NCI-H526 treated with DMSO at 0.1 percent for 48 hours (cell line): ENCODE measurements at places on chromosomes 3 and 15.

- no peak for DNase-seq
Observed at GRCh38 chr3:8856071-8856470, 86.7 kb upstream of the OXTR start.

GRCh38 chr3:170539897-170540296 lies 46.0 kb downstream of the SLC7A14 start:
- DNase-seq: no peak

- no peak for DNase-seq
Observed at GRCh38 chr3:39232859-39233258, 40.5 kb upstream of the XIRP1 start.

- DNase-seq: no peak
Observed at GRCh38 chr15:82855286-82856100, 46.1 kb downstream of the WHAMM start.

DNA sequence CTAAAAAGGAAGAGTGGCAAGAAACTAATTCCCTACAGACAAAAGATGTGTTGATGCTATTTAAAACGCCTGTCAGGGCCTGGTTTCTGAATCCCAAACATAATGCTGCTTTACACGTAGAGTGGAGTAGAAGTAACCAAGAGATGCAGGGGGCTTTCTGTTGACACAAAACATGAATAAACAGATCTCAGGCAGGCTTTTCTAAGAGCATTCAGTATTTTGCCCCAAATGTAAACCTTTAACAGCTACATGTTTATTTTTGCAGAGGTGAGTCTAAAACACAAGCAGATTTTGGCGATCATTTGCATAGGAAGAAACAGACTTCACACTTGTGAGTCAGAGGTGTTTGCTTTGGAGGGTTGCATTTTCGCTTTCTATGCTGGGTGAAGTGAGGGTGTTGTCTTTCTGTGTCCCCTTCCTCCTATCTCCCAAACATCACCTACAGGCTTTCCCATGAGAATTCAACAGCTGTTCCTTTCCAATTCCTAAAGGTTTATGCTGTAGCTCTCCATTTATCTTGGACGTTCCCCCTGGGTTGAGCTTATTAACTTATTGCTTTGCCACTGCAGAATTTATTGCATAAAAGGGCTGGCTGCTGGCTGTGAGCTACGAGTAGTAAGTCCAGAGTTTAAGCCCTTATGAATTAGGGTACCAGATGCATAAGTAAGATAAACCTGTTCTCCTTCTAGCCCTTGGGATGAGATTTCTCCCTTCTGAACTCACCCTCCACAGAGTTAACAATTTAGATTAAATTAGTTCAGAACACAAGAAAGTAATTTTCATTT lies 156.7 kb downstream of the DIPK2A start:
- DNase-seq: peak; percentile 58

GRCh38 chr15:31260646-31261265 lies 65.9 kb upstream of the KLF13 start:
- DNase-seq: no peak

DNA sequence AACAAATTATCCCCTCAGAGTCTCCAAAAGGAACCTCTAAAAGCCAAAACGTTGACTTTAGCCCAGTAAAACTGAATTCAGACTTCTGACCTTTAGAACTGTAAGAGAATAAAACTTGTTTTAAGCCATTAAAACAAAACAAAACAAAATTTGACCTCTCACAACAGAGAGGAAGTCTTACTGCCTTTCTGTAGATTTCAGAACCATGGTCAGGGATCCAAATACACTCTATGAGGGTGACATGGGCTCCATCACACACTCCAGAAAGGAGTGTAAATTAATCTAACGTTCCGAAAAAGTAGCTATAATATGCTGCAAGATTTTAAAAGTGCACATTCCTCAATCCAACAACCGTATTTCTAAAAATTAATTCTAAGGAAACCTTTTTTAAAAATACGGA lies 19.2 kb upstream of the RPL14 start:
- DNase-seq: no peak

DNA sequence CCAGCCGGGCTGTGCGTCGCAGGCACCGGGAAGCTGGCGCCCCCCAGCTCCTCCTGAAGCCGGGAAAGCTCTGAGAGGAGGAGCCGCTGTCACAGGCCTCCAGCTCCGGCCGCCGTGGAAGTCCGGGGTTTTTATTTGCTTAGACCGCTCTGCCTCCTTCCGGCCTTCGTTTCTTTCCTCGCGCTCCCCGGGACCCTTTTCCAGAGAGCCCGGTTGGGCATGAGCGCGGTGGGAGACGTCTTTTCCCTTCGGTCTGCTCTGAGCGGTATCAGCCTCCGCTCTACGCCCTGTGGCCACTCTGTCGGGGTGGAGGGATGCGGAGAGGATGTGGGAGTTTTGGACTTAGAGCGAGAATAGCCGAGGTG lies 559 bp downstream of the SENP5 start:
- DNase-seq: no peak

GRCh38 chr3:41259449-41260062 lies 60.3 kb downstream of the CTNNB1 start:
- DNase-seq: no peak

GRCh38 chr3:189305412-189305811 lies 133.6 kb downstream of the TPRG1 start:
- no peak for DNase-seq
